ENCODE measurements at places on chromosomes 6 and 20.

GRCh38 chr20:40770564-40771307 is 81.7 kb upstream of the MAFB start:
- DNase-seq, result no peak

- DNase-seq, result no peak
These were observed 137.7 kb upstream of the HDDC2 start for GRCh38 chr6:125439512-125439911.

GRCh38 chr20:58760856-58761255 is 68.3 kb downstream of the NPEPL1 start:
- no peak for DNase-seq

DNA sequence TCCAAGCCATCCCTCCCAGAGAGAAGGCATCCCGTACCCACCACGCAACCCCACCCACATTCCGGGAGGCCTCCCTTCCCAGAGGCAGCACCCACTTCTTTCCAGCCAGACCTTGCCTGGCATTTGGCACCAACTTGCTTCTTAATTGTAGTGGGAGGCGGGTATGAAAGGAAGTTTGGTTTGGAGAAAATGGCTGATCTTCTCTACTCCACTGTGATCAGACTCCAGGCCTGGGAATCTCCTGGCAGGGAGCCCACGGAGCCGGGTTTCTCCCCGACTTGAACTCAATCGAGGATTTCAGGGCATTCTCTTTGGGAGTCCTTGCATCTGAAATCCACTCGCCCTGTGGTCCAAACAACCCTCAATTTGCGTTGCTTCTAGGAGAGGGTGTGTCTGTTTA is 107.1 kb downstream of the ZDHHC14 start:
- no peak for DNase-seq

DNA sequence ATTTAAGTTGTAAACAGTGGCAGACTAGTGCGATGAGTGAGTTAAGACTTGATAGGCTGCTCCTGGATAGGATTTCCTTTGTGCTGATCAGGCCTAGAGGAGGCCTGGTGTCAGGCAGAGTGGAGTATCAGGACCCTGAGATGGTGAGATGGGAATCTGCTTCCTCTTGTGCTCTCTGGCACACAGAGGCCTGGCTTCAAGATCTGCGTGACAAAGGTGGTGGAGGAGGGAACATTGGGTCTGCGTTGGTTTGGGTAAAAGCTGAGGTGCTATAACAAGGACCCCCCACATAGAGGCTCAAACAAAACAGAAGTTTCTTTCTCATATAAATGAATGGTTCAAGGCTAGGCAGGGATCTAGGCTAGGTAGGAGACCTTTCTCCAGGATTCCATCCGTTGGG is 20.3 kb downstream of the SCAND1 start:
- DNase-seq, result no peak

DNA sequence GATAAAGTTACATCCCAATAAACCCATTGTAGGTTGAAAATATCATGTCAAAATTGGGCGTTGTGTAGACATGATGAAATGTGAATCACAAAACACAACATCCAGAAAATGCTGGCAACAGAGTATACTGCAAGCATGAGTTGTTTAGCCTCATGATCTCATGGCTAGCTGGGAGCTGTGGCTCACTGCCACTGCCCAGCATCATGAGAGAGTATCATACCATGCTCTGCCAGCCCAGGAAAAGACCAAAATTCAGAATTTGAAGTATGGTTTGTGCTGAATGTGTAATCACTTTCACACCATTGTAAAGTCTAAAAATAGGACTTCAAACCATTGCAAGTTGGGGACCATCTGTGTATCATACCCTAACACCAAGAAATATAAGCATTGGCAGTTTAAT is 45.2 kb upstream of the SMAP1 start:
- DNase-seq, result no peak

DNA sequence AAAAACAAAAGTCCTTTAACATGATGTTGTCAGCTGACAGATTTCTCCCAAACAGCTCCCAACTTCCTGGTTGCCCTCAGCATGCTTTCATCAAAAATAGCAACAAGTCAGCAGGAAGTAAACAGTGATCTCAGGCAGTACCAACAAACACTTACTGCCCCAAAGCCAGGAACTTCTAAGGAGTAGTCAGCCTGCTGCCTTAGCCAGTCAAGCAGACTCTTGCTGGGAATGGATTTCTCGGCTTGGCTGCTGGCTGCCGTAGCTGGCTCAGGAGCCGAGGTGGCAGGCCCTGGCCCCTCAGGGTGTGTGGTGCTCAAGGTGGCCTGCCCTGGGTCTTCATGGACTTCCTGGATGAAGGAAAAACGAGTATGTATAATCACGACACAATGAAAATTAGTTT is 46.6 kb upstream of the EMILIN3 start:
- DNase-seq, result no peak

DNA sequence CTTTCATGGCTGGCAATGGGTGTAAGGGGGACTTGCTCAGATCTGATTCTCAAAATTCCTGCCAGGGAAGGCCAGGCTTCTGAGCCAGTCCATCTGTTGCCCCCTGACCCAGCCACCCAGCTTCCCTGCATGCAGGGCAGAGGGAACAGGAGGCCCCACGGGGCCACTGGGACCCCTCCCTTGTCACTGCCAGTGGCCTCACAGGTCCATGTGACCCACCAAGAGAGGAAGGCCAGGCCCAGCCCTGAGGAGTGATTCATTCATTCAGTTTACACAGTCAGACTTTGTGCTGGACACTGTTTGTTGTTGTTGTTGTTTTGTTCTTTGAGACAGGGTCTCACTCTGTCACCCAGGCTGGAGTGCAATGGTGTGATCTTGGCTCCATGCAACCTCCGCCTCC is 39.5 kb downstream of the UBE2V1 start:
- DNase-seq, result no peak

GRCh38 chr6:54053881-54054391 is 57.3 kb upstream of the MLIP start:
- DNase-seq, result peak; percentile 93

DNA sequence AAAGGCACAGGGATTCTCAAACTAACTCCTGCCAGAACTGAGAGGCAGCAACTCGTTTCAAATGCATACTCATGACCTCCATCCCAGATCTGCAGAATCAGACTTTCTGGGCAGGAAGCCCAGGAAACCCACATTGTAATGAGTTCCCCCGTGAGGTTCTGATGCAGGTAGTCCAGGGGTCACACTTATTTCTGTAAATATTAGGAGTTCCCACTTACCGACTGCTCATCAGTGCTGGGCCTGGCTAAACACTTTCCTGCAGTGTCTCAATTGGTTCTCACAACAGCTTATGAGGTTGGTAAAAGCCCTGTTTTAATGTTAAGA is 11.6 kb downstream of the DUSP15 start:
- no peak for DNase-seq

GRCh38 chr6:161418463-161418945 is 144.6 kb upstream of the AGPAT4 start:
- DNase-seq, result peak; percentile 85

GRCh38 chr6:39091220-39091619 is 23.8 kb downstream of the SAYSD1 start:
- no peak for DNase-seq

GRCh38 chr6:33456156-33456555 is 1.8 kb downstream of the ZBTB9 start:
- DNase-seq, result no peak

- peak; percentile 64 for DNase-seq
These were observed 127.8 kb downstream of the LRRC1 start for GRCh38 chr6:53922539-53922981.

GRCh38 chr6:45353654-45354053 is 24.1 kb downstream of the SUPT3H start:
- DNase-seq, result no peak

- DNase-seq, result no peak
These were observed 2.1 kb downstream of the EZR start for GRCh38 chr6:158816803-158817727.

DNA sequence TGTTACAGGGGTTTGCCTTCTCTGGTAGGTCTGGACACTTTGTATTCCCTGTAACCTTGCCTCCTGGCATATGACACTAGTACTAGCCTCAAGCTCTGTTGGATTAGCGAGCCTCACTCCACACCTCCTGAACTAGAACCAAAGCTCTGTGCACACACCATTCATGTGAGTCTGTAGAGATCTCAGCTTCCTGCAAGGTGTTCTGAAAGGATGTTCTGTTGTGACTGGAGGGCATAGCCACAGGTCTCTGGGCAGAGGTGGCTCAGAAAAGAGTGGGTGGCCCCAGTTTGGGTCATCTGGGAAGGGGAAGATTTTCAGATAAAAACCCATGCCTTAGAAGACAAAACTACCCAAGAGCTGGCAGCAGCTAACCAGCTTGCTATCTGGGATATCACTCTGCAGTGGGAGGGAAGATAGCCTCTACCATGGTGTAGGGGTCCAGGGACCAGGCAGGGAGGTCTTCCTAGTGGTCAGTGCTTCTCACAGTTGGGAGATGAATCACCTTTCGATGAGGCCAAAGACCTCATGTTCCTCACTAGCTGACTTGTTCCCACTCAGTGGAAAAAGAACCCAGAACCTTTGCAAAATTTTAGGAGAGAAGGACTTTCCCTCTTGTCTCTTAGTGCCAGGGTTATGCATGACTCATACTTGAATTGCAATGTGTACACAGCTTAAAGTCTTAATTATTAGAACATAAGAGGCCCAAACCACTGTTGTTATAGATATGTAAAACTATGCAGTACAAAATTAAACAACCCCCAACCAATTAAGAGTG is 41.4 kb downstream of the HLA-F start:
- DNase-seq, result no peak

GRCh38 chr6:14921878-14922671 is 323.8 kb upstream of the JARID2 start:
- no peak for DNase-seq

DNA sequence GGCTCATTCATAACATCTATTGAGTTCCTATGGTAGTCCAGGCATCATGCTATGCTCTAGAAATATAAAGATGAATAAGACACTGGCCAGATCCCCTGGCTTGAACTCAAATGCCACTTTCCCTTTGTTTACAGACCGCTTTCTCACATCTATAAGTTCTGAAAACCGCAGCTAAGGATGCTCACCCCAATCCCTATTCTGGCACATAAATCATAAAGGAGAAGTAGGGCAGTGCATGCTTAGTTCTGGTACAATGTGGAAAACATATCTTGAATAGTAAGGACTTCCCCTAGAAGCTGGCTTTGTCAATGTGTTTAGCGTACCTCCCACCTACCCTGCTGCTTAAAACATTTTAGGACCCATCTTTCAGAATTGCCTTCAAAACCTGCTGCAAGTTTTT is 26.4 kb downstream of the MRS2 start:
- no peak for DNase-seq

GRCh38 chr6:6600875-6601274 is 12.4 kb downstream of the LY86 start:
- no peak for DNase-seq

DNA sequence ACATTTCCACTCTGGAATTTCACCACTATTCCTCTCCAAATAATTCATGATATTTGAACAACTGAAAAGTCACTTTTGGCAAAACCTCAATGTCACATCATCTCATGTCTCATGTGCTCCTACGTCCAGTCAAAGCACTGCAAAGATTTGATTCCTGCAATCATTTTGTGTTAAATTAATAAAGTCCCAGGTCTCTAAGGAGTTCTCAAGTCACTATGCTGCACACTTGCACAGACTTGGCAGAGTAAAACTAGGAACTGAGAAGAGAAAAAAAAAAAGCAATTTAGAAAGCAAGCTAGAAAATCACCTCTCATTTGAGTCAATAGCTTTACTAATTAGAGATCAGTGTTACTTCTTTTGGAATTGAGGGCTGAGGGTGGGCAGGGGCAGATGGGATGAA is 11.2 kb downstream of the TBX18 start:
- DNase-seq, result no peak

DNA sequence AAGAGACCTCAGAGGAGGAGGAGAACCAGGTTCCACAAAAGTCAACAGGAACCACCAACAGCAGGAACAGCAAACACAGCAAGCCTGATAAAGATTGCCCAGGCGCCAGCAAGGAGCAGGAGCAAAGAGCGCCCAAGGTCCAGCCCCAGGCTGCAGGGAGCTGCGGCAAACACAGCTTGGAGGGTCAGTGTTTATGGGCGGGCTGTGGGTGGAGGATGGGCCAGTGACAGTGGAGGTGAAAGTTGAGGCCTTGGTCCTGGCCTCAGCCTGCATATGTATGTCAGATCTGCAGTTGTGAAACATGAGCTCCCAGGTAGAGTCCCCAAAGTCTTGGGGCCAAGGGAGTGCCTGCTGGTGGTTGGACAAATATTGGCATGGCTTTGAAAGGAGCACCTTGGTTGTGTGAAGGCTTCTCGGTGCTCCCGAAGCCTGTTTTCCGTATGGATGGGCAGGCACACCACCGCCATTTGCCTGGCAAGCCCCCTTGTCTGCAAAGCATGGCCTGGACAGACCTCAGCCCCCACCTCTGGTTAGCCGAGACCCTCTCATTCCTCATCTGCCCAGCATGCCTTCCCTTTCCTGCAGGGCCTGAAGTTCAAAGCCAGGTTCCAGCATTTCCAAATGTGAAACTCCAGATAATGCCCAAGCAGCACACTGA is 2.0 kb upstream of the CAPN11 start:
- no peak for DNase-seq

- DNase-seq, result no peak
These were observed 168.9 kb downstream of the CDK19 start for GRCh38 chr6:110646419-110646698.

- DNase-seq, result peak; percentile 95
These were observed 45.4 kb downstream of the SSR1 start for GRCh38 chr6:7267466-7268091.

- no peak for DNase-seq
These were observed 1.3 kb downstream of the SLC22A16 start for GRCh38 chr6:110475066-110475653.

- DNase-seq, result peak; percentile 49
These were observed 672 bp downstream of the PREX1 start for GRCh38 chr20:48826883-48827771.

- no peak for DNase-seq
These were observed 67.9 kb upstream of the MLIP start for GRCh38 chr6:54043360-54043759.

DNA sequence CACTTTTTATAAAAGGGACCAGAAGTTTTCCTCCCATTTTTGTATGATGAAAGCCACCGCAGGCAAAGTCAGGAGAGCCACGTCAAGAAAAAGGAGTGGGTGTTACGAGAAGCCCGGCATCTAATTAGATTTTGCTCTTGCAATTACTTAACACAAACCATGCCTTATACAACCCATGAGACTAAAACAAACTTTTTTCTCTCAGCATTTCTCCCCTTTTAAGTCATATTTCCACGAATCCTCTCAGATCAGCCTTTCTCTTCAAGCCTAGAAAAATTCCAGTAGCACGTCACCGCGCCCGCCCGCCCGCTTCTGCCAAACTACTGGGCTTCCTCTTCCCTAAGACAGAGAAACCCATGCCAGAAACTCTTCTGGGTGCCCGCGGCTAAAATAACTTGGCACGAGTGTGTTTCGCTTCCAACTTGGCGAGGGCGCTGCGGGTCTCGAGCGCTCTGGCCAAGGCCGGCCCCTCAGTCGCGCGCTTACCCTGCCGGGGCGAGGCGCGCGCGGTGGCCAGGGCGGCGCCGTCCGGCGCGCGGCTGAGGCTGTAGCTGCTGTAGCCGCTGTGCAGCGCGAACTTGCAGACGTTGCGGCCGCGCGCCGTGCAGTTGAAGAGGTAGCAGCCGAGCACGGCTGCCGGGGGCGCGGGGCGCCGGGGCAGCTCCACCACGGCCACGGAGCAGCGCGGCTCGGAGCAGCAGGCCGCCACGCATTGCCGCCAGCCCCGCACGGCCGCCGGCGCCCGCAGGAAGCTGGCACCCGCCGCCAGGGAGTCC is 1.0 kb downstream of the LRP11 start:
- peak; percentile 71 for DNase-seq

Measured in fibroblast of skin of back (primary cell).